Osteoblast (primary cell): ENCODE measurements at places on chromosomes 1 and 21. TPM values are rescaled to one million over a fixed set of nuclear protein-coding genes. Genes with fewer than 3 reads are reported as not detected.

DNA sequence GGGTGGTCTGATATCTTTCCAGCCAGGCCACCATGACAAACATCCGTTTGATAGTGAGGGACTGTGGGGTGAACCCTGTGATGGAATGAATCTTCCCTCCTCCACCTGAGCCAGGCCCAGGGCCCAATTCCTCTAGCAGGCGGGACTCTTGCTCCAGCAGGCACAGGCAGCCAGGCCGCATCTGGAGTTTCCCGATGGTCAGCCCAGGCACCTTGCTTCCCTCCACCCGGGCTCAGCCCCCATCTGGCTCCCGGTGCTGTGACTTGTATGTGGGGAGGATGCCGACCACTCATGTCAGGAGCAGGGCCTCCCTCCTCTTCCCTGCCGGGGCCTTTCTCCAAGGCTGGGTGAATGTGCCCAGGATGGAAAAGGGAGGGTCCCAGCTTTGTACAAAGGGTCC, 21.0 kb downstream of the KCNAB2 start:
- no peak for DNase-seq

GRCh38 chr21:34319585-34319984, 44.2 kb upstream of the KCNE2 start:
- DNase-seq, result no peak

DNA sequence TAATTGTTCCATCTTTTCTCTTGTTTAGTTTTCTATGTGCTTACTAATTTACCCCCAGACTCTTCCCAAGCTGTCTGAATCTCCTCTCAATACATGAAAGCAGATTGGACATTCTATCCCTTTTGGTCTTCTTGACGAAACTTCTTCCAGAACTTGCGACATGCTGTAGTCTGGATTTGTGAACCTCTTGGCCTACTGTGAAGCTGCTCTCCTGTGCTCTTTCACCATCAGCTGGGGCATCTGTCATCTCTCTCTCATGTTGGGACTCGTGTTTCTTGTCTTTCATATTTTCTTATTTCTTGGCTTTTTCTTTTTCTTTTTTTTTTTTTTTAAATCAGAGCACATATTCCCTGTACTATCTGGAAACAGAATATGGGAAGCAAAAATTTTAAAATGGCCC, 6.8 kb downstream of the CPT2 start:
- DNase-seq, result no peak

- DNase-seq, result no peak
Measured at GRCh38 chr1:183604038-183604808, 14.0 kb upstream of the NCF2 start.

DNA sequence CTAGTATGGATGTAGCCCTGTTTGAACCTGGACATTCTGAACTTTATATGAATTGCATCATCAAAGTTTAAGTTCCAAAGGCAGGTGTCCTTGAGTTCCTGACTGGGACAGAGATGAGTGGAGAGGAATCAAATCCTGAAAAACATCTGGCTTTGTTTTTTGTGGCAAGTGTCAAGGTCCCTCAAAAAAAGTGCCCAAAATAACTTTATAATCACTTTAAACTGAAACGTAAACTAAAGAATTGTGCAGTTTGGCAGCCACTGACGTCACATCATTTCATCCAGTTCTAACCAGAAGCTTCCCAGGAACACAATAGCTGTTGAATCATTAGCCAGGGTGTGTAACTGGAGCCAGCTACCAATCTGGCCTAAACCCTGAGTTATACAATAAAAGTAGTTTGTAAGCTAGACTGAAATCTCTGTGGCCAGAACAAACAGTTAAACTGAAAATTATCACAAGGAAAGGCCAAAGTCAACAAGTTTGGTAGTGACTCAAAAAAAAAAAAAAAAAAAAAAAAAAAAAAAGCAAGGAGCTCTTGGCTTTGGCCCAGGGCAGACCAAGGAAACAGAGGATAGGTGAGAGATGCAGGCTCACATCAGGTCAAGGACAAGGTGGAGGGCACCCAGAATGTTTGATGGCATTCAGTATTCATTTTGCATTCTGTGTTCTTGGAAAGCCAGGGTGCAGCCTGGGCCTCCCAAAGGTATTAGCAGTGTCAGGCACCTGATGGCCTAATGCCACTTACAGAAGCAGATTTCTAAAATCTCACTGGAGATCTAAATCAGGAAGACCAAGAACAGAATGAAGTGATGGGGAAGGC, 74.3 kb downstream of the TNFSF18 start:
- peak; percentile 79 for DNase-seq

- DNase-seq, result peak; percentile 93
Measured at GRCh38 chr1:98048244-98048643, 127.4 kb upstream of the DPYD start.

- DNase-seq, result no peak
Measured at GRCh38 chr1:12435639-12436344, 182.2 kb downstream of the DHRS3 start.

DNA sequence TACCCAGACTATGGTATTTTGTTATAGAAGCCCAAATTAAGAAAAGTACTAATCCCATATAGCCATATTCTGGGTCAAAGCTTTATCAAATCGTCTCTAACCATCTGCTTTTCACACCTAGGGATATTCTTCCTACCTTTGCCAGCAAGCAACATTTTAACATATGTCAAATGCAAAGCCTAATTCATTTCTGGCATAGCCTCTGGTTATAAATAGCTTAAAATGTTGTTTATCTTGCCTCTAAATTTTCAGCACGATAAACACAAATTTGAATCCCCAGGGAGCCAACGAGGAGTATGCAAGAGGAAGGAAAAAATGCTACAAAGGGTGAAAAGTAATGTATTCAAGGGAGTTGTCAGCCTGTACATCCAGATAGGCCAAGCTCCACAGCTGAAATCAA, 357.2 kb downstream of the KCNH1 start:
- no peak for DNase-seq

- no peak for DNase-seq
Measured at GRCh38 chr1:114150016-114150415, 3.7 kb downstream of the SYT6 start.

DNA sequence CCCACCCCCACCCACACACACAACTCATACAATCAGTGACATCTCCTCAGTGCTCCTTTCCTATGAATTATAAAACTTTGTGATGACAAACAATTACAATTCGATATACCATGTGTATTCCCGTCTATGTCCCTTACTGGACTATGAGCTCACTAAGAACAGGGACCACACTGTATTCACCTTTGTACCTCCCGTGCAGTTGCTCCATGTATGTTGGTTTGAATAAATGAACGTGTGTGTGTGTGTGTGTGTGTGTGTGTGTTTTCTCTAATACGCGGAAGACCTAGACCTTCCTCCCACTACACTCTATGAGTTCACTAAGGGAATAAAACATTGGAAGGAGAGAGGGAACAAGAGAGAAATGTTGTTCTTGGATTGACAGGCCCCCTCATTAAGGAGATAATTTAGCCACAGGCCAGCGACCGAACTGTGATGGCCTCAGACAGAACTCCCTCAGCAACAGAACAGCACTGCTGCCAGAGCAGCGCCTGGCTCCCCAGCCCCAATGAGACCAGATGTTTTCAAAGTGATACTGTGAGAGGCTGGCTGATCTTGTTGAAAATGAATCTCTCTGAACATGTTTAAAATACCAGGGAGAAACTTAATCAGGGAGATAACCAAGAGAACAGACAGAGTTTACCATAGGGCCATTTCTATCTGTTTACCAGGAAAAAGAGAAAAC, 21.7 kb downstream of the BCAR3 start:
- DNase-seq, result no peak

GRCh38 chr1:211975152-211975941, 60.0 kb downstream of the INTS7 start:
- DNase-seq, result peak; percentile 48

- DNase-seq, result peak; percentile 68
Measured at GRCh38 chr1:94335950-94336349, 82.2 kb upstream of the ABCD3 start.

The IGFN1 gene
- total RNA-seq, result under 0.01 TPM in 2 replicates
